Stimulated activated CD4-positive, alpha-beta T cell treated with anti-CD3 and anti-CD28 coated beads, Interleukin-4, amount 100 ng/mL, for 1 hour (primary cell): ENCODE measurements at places on chromosomes 1 and 21.

DNA sequence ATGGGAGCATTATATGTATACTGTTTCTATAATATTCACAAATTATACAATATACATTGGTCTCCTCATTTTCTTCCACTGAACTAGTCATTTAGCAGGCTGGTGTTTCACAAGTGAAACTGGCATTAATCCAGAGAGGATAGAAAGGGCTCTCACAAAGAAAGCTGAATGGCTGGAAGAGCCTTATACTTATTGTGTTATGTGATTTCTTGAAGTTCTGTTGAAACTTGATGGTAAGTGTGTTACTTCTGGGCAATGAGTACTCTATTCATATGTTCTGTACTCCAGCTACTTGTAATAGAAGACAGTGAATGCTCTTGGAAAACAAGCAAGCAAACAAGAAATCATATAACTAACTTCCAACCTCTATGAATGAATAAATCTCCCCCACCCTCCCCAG, 14.9 kb downstream of the STX12 start:
- DNase-seq = no peak

- no peak for DNase-seq
Measured at GRCh38 chr1:197908716-197909220, 6.3 kb downstream of the C1orf53 start.

DNA sequence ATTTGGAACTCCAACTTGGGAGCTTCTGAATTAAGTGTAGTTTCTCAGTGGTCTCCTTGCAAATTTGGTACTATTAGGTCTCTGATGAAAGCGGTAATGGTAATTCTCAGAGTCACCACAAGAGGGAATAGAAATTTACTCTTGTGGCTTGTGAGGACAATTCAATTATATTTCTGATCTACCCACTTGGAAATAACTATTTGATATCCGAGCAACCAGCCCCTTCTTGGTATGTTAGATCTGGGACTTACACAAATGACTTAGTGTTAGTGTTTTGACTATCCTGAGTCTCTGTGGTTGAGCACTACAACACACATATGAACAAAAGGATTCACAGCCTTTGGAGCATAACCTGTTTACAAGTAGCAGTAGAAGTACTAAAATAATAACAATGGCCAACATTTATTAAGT, 68.1 kb downstream of the RPS6KA1 start:
- DNase-seq = no peak

GRCh38 chr1:117501281-117501680, 104.6 kb upstream of the TENT5C start:
- no peak for DNase-seq
